Left colon (tissue), 2 donors: ENCODE measurements at places on chromosomes 12 and 14. TPM values are rescaled to one million over a fixed set of nuclear protein-coding genes. Genes with fewer than 3 reads are reported as not detected.

The ZBTB42 gene
- total RNA-seq, result 9.2 TPM

The LRTM2 gene
- total RNA-seq, result not detected

- no peak for DNase-seq
Measured at GRCh38 chr12:22366181-22366580, 31.7 kb upstream of the ST8SIA1 start.

GRCh38 chr12:49058366-49059044 lies 2.1 kb downstream of the KMT2D start:
- no peak for DNase-seq

DNA sequence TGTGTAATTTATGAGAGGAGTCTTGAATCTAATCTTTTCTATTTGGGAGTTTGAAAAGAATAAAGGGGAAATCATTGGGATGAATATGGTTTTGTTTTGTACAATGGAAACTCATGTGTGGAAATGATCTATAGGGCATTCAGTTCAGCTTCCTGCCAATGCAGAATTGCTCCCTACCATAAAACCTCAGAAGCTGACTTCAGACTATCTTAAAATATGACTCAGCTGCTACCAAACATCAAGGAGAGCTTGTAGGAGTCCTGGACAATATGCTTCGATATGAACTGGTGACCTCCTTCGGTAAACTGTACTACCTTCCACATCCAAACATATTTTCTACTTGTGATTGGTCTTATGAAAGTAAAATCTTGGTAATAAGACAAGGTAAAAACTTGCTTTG lies 160.6 kb downstream of the CAPZA3 start:
- no peak for DNase-seq
